ENCODE measurements at places on chromosomes 6 and 20.
A peak's percentile ranks its signal among the peaks of the same experiment; 100 is the strongest.

DNA sequence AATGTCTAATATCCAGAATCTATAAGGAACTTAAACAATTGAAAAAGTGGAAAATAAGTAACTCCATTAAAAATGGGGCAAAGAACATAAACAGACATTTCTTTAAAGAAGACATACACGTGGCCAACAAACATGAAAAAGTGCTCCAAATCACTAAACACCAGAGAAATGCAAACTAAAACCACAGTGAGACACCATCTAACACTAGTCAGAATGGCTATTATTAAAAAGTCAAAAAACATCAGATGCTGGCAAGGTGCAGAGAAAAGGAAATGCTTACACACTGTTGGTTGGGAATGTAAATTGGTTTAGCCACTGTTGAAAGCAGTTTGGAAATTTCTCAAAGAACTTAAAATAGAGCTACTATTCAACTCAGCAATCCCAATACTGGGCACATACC is 169.2 kb upstream of the MANEA start:
- no peak for DNase-seq

DNA sequence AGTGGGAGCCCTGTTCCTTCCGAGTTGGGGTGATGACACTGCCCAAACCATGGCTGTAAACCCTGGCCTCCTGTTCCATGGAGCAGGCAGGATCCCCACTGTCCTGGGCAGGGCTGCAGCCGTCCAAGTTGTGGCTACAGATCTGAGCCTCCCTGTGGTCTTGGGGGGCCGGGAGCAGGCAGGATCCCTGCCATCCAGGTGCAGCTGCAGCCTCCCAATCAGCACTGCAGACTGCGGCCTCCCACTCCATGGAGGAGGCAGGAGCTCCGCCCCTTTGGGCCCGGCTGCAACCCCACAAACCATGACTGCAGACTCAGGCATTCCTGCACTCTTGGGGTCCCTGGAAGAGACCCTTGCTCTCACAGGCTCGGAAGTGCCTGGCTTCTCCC is 872.1 kb upstream of the GJE1 start:
- DNase-seq, result no peak

- DNase-seq, result no peak
Observed at GRCh38 chr20:1001116-1001515, 995 bp downstream of the RSPO4 start.

- no peak for DNase-seq
Observed at GRCh38 chr6:34053721-34054120, 92.2 kb downstream of the GRM4 start.

DNA sequence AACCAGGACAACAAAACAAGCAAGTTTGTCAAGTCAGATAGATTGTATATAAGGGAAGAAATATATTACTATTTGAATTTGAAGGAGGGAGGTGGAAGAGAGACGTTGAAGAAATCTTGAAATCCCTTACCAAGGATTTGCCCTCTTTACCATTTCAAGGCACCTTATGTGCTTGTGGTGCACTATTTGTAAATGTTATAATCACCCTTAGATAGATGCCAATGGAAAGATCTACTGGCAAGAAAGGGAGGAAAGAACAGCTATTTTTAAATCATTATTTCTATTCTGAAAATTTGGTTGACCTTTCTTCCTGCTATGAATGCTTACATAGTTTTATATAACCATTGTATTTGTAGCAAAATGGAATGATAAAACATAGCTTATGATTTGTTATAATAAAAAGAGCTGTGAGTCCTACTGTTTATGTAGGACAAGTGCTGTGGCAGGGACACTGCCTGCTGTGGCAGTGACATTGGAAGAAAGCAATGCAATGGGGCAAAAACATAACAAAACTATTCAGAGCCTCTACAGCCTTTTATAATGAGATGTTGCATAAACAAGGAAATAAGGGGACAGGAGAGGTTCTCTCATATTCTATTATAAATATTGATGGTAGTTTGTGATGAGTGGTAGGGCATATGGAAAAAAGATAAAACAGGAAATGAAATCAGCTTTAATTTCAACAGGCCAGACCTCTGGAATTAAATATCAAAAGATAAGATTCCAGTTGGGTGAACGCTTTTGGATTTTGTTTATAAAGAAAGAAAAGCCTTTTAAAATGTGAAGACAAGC is 1145.2 kb upstream of the GJE1 start:
- no peak for DNase-seq

DNA sequence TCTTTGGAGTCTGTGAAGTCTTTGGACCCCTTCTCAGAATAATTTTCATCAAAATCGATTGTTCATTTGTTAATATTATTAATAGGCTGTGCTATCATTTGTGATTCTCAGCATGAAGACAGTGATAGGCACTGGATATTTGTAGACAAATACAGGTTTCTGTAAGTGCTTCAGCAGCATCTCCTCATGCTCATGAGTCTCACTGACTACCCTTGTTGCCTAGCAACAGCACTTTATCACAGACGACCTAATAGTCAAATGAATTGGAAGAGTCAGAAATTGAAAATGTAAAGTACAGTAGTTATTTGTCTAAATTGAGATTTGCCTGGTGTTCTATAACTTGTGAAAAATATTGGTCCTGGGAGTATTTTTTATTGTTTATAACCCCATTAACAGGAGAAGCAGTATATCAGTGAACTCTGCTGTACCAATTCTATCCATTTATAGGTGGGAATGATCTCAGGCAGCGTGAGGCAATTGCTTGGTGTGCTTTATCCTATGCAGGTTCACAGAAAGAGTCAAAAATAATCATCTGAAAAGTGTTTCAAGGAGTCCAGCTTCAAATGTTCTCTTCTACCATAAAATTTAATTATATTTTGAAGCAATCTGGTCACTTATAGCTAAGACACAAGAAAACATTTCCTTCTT is 684.6 kb downstream of the RFPL4B start:
- DNase-seq, result no peak

DNA sequence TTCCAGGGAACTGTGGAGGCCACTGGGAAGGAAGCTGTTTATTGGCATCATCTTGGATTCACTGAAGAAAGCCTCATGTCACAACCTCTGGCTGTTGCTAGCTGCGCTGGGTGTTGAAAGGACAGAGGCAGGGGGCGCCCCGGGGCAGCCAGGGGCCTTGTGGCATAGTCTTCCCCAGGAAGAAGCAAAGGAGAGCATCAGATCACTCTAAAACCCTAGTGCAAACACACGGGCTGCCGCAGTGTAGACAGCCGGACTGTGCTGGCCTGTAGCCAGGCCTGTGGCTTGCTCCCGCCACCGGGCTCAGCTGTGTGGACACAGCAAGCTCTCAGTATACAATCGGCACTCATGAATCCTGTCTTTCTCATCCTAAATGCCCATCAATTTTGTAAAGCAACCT is 23.8 kb upstream of the SMOC2 start:
- DNase-seq, result no peak

- no peak for DNase-seq
Observed at GRCh38 chr6:147037881-147038280, 166.3 kb upstream of the STXBP5 start.

DNA sequence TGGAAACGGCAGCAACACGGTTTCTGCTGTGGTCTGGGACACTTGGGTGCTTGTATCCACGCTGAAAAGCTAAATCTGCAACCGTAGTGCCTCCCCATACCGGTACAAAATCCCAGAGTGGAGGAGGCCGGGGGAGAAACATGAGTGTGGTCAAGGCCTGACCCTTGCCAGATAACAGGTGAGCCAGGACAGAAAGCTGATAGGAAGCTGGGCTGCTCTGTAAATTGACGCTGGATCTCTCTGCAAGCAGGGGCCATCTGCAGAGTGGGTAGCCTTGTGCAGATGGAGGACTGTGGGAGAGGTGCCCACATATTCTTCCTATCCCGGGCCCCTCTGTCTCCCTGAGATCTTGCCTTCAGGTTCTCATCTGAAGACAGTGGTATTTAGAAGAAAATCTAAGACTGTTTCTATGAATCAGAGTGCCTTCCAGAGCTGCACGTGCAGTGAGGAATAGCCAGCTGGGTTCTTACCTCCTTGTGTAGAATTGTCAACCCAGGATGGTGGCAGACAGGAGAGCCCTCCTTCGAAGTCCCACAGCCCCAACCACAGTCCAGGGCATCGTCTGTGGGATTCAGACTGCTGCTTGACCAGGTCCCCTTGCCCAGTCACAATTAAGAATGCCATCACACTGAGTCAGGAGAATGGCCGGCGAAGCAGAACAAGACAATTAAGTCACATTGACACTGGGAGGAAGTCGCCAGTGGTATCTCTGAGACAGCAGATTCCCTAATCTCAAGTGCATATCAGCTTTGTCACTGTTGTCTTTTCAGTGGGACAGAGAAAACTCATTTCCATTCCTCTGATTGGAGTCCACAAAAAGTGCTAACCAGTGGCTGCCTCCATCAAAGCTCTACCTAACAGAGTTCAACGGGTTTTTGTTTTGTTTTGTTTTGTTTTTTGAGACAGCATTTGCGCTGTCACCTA is 100.0 kb upstream of the RIPOR2 start:
- DNase-seq, result no peak

GRCh38 chr6:73560182-73560732 is 39.4 kb upstream of the EEF1A1 start:
- no peak for DNase-seq

DNA sequence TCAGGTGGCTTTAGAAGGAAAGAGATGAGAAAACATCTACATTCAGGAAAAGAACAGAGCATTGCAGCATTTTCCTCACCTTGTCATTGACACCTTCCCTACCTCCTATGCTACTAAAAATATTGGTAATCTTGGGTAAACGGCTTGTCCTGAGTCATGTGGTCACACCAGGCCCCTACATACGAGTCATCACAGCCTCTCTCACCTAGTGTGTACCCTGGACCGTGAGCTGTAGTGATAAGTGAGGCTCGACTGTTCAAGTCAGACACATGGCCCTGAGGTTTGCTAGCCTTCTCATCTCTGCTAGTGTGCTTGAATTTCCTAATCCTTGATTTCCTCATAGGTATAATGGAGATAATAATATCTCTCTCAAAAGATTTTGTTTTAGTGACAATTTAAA is 29.6 kb upstream of the TMEM244 start:
- DNase-seq, result no peak

DNA sequence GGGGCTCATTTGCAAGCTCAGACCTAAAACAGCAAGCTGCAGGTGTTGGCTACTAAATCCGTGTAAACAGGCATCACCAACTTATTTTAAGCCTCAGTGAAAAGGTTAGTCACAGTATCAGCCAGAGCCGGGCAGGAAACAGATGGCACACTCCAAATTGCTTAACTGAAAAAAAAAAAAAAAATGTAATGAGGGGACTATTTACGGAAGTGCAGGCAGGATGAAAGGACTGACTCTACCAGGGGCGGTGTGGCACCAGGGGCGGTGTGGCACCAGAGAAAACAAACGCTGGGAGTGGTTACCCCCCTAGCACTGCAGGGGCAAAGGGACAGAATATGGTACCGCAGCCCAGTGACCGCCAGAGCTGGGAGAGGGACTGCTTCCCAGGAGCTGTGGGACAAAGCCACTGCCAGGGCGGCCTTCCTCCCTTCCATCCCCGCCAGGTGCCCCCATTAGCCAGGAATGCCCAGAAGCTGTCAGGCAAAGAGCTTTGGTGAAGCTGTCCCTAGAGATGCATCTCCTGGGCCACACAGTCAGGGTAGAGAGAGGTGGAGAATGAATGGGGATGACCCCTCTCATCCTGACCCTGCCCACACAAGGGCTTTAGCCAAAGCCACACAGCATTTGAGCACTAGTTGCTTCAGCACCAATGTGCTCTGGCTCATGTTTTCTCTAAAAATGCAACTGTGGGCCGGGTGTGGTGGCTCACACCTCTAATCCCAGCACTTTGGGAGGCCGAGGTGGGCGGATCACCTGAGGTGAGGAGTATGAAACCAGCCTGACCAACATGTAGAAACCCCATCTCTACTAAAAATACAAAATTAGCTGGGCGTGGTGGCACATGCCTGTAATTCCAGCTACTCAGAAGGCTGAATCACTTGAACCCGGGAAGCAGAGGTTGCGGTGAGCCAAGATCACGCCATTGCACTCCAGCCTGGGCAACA is 39.6 kb upstream of the GFOD1 start:
- peak; percentile 95 for DNase-seq

DNA sequence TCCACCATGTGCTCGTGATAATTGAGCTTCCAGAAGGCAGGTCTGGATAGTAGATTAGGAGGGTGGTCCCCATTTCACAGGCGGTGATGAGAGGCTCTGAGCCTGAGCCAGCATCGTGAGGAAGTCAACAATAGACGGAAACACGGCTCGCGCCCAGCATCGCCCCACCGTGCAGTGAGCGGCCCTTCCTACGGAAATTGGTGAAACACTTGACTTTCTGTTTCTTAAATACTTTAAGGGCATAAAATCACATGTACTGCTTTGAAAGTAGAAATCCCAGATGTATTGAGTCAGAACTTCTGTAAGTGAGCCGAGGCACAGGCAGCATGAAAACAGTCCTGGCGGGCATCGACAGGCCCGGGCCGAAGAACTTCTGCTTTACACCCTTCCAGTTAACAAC is 4.3 kb upstream of the KIF25 start:
- DNase-seq, result no peak

- no peak for DNase-seq
Observed at GRCh38 chr20:1291191-1291741, 25.2 kb downstream of the SNPH start.

GRCh38 chr6:35391240-35391968 is 49.0 kb downstream of the PPARD start:
- DNase-seq, result peak; percentile 36

GRCh38 chr6:116616737-116617053 is 416 bp downstream of the RSPH4A start:
- no peak for DNase-seq

DNA sequence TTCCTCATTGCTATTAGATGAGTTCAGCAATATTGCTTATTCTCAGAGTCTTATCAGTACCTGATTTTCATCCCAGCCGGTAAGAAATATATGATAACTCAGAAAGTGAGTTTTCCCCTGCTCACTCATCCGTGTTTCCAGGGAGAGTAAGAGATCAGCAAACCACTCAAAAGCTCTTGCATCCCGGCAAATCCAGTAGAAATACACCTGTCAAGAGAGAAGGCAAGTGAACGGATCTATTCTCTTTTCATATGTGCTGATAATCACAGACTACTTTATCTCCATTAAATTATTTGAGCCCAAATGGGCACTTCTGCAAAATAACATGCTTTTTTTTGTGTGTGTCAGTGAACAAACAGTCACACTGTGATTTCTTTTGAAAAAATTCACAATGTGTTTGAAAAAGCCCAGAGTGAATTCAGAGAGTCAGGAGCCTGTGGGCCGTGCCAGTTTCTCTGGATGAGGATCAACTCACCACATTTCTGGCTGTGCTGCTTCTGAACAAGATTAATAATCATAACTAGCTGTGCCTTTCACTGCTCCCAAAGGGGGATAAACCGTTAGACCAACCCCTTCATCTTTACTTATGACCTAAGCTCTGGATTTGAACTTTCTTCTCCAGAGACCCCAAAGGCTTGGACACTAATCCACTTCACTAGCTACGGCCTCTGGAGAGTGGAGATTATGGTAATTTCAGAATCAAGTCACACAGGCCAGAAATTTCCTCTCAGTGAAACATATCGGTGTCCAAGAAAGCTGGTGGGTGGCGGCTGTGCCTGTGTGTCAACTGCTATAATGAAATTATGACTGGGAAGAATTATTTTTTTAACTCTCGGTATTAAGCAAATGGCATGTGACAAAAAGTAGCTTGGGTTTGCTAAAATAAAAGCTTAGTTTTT is 44.2 kb downstream of the NOX3 start:
- DNase-seq, result no peak

- no peak for DNase-seq
Observed at GRCh38 chr6:110430236-110430635, 14.9 kb upstream of the DDO start.
